SK-N-MC (cell line): ENCODE measurements at places on chromosomes 1 and 21.

DNA sequence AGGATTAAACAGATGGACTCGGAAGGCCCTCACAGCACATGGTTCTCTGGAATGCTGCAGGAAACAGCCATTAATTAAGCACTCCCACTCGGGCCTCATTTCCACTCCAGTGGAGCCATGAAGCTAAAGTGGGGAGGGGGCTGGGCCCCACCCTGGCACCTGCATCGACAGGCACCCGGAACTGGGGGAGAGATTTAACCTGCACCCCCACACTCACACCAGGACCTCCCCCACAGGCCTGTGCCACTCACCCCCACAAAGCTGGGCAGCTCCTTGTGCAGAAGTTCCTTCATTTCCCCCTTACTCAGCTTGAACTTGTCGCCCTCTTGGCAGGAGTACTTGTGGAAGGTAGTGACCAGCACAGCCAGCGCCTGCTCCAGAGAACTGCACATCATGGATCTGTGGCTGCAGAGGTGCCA lies 2.2 kb downstream of the S100A2 start:
- no peak for DNase-seq

DNA sequence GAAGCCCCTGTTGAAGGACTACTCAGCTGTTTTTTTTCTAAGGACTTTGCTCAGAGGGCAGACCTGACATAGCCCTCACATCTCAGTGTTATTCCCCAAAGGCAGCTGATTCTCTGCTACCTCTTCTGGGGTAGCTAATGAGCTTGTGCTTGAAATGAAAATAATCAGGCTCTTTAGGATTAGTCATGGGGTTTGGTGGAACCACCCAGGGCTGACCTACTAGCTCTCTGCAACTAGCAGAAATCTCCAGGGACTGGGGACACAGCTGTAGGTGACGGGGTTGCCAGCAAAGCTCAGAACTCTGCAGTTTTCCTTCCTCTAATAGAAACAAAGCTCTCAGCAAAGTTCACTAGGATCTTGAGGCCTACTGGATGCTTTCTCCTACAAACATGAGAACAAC lies 106.4 kb upstream of the BCL9 start:
- DNase-seq, result no peak

- DNase-seq, result no peak
Measured at GRCh38 chr1:56106531-56107274, 472.7 kb downstream of the PLPP3 start.

DNA sequence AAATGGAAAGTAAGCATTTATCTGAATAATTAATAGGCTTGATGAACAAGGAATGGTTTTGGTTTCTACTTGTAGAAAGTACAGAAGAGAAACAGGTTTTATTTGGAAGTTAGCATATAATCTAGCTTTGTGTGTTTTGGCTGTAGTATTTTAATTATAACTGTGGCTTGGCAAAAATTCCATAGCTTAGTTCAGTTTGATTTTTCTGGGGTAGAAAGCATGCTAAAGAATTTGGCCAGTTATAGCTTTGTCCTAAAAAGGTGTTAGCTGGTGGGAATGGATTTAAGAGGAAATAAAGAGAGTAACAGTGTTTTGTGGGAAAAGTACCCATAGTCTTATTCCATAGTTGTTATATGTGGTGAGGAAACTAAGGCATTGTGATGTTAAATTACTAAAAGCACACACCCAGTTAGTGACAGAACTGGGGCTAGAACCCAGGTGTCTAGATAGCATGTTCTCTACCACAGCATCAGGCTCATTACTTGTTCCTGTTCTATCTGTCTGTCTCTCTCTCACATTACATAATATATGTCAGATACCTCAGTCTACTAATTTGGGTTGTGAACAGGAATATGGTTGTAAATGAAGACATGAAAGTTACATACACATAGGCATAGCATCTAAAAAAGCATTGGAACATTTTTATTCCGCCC lies 55.0 kb downstream of the MPZL1 start:
- no peak for DNase-seq

- DNase-seq, result no peak
Measured at GRCh38 chr1:186574926-186575325, 105.3 kb downstream of the PTGS2 start.

- DNase-seq, result no peak
Measured at GRCh38 chr21:19508844-19509243, 1105.3 kb upstream of the TMPRSS15 start.

GRCh38 chr1:64470665-64471217 lies 812 bp downstream of the CACHD1 start:
- DNase-seq, result no peak

DNA sequence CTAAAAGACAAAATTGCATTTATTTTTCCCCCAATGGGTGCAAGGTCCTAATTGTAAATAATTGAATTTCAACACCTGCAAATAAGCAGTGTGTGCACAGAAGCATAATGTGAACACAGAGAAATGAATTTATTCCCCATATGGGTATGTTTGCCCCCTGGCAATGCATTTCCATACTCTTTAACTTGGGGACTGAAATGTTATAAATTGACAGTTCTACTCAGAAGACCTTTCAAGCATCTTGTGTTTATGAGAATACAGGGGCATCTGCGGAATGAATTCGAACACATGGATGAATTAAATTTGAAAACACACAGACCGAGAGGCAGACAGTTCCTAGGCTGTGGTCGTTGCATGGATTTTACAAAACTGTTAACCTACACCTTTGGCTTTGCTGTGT lies 3.5 kb downstream of the PBX1 start:
- no peak for DNase-seq

DNA sequence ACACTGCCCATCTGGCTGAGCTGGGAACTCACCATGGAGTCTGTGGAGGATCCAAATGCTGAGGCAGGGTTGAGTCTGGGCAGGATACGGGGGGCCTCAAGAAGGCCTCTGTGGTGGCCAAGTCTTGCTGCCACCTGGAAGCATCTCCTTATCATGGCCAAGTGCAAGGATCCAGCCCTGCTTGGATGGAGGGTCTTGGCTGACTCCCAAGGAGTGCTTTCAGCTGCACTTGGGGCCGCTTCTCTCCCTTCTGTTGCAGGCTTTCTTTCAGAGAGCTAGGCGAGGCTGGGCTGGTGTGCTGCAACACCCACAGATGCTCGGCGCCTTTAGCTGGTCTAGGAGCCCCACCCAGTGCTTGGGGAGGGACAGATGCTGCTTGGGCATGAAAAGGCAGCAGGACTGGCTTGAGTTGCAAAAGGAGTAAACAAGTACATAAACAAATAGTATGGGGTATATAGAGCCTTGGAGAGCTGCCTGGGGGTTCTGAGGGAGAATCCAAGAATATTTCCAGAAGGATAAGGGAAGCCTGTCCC lies at the start of gene THEM5:
TSS of gene THEM5 (minus strand) at position 302 of the 533 bp plus-strand sequence. CDS start at position 155, 147 bp downstream.
- no peak for DNase-seq

- no peak for DNase-seq
Measured at GRCh38 chr21:15794277-15794912, 64.6 kb downstream of the USP25 start.

- no peak for DNase-seq
Measured at GRCh38 chr1:69271587-69272125, 296.1 kb upstream of the LRRC7 start.

GRCh38 chr1:10271090-10271489 lies 60.7 kb downstream of the KIF1B start:
- DNase-seq, result no peak

DNA sequence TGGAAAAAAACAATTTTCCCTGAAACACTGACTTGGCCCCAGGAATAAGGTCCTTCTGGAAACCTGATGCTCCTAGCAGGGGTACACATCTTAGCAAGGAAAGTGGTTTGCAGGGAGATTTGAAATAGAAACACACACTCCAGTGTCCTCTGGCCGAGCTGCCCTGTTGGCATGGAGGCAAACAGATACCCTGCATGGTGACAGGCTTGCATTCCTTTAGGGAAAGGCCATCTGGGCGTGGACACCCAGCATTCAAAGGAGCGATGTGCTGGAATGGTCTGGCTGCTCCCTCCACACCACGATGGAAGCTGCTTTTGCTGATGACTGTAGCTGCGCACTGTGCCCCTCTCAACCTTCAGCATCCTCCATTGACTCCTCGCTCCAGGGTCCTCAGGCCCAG lies 41.5 kb upstream of the BCAR3 start:
- DNase-seq, result no peak

DNA sequence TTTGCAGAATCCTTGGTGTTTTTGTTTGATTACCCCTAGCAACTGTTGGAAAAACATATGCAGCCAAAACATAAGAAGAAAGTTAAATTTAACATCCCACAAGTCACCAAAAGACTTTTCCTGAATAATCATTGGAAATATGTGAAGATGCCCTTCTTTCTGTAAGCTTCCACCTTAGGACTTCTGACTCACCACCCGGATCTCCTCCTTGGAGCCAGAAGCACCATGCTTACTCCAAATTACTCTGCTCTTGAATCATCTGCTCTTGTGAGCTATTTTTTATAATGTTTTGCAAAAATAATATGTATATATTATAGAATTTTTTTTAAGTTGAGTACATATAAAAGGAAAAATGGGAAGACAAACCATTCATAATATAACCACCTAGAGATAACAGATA lies 391.7 kb downstream of the KCTD3 start:
- DNase-seq, result no peak

DNA sequence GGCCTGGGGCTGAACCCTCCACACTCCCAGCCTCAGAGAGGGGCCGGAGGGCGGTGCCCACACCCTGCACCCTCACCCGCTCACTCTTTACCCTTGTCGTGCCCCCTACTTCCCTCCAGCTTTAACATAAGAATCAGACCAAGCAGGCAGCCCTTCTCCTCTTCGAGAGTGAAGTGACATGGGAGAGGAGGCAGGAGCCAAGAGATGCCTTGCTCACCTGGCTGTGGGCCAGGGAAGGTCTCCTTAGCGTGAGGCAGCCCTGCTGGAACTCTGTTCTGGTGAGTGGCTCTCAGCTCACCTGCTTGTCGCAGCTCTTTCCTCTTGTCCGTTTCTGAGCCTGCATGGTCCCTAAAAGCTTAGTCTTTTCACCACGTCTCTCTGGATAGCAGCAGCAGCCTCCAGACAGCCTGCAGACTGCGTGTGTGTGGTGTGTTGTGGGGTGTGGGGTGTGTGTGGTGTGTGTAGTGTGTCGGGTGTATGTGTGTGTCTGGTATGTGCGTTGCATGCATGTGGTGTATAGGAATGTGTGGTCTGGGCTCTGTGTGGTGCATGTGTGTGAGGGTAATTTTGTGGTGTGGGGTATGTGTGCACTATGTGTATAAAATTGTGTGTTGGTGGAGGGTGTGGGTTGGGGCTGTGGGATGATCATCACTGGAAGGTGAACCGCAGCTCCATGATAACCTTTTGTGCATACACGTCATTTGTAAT lies 86.7 kb downstream of the CCDC185 start:
- no peak for DNase-seq

DNA sequence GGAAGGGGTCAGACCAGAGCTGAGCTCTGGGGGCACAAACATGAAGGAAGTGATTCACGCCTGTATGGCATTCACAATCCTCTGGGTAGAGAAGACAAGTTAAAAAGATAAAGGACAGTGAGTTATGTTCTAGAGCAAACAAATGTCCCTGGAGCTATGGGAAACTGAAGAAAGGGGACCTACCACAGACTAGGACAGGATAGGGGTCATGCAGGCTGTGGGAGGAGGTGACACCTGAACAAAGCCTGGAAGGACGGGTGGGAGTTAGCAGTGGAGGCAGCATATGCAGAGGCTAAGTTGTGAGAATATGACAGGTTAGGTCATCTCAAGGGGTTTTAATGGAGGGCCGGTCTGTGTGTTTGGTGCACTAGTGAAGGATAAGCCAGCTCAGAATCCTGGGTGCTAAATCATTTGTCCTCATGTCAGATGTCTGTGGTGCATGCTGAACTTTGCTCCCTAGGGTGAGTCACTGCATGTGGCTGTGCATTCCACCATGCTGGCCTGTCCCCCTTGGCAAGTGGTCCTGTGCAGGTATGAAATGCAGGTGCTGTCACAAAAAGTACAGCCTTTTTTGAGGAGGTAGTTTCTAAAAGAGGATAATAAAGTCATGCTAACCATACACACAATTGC lies 28.5 kb downstream of the TNN start:
- no peak for DNase-seq

- no peak for DNase-seq
Measured at GRCh38 chr1:242641461-242641860, 117.0 kb upstream of the PLD5 start.

GRCh38 chr1:222736972-222737371 lies at the start of gene FAM177B:
Gene FAM177B (plus strand): TSS chr1:222737202. CDS start chr1:222746546, 9,344 bp downstream.
- no peak for DNase-seq

DNA sequence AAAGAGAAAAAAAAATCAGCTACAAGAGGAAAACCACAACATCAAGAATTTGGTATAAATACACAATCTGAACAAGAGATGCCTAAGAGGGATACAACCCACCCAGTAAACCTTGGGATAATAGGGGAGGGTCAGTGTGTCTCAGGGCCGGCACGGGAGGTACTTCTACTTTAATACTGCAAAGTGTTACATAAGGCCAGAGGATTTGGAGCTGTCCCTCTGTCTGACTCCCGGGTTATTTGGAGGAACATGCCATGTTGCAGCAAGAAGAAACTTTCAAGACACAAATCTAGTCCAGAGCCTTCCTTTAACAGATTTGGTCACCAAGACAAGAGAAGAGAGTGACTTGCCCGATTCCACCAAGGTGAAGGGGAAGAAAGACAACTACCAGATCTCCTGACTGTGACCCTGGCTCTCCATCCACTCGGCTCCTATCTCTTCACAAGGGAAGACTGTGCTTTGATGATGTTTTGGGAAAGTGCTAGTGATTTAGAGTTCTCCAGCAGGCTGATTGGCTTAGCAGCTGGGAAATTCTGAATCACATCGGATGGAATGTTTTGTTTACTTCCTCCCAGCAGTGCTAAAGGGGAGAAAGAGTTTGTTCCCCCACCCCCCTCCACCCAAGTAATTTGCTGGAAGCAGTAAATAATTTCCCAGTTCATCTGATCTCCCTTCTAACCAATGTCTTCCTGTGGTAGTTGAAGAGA lies 29.3 kb downstream of the SGIP1 start:
- DNase-seq, result no peak

DNA sequence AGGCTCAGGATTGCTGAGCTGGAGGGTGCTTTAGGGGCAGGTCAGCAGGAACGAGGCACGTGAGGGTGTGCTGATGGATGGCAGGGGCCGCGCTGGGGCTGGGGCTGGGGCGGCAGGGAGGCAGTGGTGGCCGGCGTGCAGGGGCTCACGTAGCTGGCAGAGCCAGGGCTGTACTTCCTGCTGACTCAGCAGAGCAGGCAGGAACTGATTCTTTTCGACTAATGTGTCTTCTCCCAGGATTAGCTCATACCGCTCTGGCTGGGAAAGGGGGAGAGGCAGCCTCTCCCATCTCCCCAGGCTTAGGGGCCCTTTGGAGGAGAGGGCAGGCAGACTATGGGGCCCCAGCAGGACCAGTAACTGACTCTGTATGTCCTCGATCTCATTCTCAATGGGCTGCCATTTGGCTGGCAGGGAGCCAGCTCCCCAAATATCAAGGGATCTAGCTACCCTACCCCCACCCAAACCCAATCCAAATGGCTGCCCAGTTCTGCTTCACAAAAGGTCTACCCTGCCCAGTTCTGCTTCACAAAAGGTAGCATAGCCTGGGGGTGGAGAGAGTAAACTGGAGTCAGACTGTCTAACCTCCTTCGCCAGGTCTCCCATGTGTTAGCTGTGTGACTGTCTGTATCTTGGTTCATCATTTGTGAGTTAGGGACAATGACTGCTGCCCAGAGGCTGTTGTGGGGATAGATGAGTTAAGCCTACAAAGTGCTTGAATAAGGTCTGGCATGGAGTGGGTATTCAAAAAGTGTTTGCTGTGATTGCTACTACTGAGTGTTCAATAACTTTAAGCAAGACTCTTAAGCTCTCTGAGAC lies 100.1 kb upstream of the SLC2A1 start:
- no peak for DNase-seq
